Activated naive CD4-positive, alpha-beta T cell treated with anti-CD3 and anti-CD28 coated beads, Interleukin-2, amount 50 U/mL, for 16 hours (primary cell): ENCODE measurements at places on chromosomes 13 and 19.

DNA sequence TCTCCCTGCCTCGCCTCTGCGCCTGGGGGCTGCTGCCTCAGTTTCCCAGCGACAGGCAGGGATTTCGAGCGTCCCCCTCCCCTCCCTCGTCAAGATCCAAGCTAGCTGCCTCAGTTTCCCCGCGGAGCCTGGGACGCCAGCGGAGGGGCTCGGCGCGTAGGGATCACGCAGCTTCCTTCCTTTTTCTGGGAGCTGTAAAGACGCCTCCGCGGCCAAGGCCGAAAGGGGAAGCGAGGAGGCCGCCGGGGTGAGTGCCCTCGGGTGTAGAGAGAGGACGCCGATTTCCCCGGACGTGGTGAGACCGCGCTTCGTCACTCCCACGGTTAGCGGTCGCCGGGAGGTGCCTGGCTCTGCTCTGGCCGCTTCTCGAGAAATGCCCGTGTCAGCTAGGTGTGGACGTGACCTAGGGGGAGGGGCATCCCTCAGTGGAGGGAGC lies 722 bp upstream of the ICAM1 start:
- DNase-seq, result no peak

DNA sequence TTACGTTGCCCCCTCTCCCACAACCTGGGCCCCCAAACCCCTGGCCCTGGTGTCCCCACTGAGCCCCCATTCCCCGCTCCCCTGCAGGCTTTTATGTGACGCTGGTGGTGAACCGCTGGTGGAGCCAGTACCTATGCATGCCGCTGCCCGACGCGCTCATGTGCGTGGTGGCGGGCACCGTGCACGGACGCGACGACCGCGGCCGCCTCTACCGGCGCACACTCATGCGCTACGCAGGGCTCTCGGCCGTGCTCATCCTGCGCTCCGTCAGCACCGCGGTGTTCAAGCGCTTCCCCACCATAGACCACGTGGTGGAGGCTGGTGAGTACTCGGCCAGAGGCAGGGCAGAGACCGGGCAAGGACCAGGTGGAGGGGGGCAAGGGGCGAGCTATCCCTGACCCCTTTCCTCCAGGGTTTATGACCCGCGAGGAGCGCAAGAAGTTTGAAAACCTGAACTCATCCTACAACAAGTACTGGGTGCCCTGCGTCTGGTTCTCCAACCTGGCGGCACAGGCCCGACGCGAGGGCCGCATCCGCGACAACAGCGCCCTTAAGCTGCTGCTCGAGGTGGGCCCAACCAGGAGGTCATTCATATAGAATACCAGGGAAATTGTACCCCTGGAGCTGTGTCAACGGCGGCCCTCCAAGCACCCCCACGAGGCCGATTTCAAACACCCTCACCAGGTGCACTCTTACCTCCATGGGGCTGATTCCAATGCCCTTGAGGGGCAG lies 3.0 kb downstream of the BEST2 start:
- DNase-seq, result no peak

GRCh38 chr19:29805031-29805965 lies 6.5 kb upstream of the CCNE1 start:
- DNase-seq, result no peak

DNA sequence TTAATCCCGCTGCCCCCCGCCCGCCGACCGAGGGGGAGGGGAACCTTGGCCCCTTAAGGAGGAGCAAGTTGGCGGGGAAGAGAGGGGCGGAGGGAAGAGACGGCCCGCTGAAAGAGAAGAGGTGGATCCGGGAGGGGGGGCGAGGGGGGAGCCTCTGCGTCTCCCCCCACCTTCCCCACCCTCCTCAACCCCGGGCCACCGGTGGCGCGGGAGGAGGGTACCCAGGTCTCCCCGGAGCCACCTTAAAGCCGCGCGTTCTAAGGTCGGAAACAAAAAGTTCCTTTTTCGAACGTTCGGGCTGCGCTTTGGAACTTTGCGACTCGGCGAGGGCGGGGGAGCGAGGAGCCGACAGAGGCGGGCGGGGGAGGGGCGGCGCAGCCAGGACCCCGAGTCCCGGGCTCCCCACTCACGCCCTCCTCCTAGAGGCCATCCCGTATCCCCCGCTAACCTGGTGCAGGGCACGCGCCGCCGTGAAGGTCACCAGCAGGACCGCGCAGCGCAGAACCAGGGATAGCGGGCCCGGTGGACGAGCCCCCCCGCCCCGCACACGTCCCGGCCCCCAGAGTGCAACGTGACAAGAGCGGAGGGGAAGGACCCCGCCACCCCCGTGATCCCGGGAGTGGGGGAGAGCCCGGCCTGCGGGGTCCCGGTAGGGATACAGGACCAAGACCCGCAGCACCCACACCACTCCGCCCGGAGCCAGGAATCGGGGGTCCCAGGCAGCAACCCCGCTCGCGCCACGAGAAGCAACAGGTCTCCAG lies 659 bp downstream of the ERF start:
- DNase-seq, result peak; percentile 85
